ENCODE measurements at places on chromosomes 12 and 14.

DNA sequence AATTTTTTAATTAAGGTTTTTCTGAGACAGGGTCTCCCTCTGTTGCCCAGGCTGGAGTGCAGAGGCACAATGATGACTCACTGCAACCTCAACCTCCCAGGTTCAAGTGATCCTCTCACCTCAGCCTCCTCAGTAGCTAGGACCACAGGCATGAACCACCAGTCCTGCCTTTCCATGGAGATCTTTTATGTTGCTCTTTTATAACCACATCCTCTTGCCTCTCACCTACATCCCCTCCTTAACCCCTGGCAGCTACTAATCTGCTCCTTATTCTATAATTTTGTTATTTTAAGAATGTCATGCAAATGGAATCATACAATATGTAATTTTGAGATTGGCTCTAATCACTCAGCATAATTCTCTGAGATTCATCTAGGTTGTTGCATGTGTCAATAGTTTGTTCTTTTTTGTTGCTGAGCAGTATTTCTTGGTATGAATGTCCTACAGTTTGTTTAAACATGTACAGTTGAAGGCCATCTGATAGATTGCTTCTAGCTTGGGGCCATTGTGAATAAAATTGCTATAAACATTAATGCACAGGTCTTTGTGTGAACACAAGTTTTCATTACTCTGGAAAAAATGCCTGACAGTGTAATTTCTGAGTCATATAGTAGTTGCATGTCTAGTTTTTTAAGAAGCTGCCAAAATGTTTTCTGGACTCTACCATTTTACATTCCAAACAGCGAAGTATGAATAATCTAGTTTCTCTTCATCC, 249.2 kb upstream of the AMIGO2 start:
- DNase-seq = no peak

DNA sequence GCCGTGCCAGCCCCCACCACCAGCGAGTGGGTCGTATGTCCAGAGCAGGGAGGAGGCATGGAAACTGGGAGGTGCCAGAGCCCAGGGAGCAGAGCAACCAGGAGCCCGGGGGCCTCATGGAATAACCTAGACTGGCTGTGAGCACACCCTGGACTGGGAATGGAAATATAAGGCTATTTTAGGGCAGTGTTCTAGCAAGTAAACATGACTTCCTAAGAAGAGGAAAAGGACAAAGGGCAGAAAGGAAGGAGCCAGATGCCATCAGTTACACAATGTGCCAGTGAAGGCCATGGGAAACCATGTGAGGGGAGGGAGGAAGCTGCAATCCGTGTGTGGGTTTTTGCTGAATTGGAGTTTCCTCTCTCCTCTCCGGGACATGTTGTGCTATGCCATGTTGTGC, 18.7 kb upstream of the CPM start:
- DNase-seq = no peak

- DNase-seq = peak; percentile 18
Measured at GRCh38 chr14:81927070-81927469, 393.4 kb upstream of the SEL1L start.

- peak; percentile 89 for DNase-seq
Measured at GRCh38 chr12:6821591-6822425, at the start of gene GPR162. Gene GPR162 (plus strand): TSS chr12:6821821. CDS start chr12:6823899, 2,078 bp downstream.

DNA sequence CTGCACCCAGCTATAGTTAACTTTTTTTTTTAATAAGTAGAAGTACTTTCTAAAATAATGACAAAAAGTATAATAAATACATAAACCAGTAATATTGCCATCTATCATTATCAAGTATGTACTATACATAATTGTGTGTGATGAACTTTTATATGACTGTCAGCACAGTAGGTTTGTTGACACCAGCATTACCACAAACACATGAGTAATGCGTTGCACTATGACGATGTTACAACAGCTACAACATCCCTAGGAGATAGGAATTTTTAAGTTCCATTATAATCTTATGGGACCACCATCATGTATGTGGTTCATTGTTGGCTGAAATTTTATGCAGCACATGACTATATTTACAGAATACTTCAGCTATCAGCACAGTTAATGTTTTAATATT, 62.9 kb upstream of the VSX2 start:
- no peak for DNase-seq

DNA sequence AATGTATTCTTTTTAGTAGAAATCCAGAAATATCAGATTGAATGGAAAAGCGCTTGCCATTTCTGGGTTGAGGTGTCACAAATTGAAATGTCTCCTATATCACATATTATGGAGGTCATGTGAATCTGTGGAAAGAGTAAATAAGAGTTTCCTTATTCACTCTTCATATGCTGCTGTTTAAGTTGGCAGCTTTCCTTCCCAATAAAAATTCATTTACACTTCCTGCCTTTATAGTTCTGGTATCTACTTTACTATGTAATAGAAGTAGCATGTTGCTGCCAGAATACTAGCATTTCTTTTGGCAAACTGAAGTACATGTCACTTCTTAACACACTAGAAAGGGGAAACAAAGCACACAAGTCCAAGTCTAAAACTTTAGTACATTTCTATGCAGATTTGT, 60.8 kb downstream of the SDR9C7 start:
- DNase-seq = no peak

Measured in NCI-H82 (cell line).